ENCODE measurements at places on chromosomes 16 and 17. TPM values are rescaled to one million over a fixed set of nuclear protein-coding genes. Genes with fewer than 3 reads are reported as not detected.

Gene DOC2A
- total RNA-seq: not detected

GRCh38 chr17:61399131-61400065, at the start of gene TBX2:
TSS of gene TBX2 (plus strand) at chr17:61399843. CDS start at chr17:61400177, 334 bp downstream.
- peaks cover 4% of the 10 kb centered on the region for H3K27me3 ChIP-seq
- H3K27ac ChIP-seq: peak within 1 kb of the TSS; percentile 94
- peak within 1 kb of the TSS; percentile 83 for H3K4me3 ChIP-seq
- H3K36me3 ChIP-seq: peaks cover 15% of the 10 kb centered on the region
- no peaks in the 10 kb centered on the region for H3K4me1 ChIP-seq

DNA sequence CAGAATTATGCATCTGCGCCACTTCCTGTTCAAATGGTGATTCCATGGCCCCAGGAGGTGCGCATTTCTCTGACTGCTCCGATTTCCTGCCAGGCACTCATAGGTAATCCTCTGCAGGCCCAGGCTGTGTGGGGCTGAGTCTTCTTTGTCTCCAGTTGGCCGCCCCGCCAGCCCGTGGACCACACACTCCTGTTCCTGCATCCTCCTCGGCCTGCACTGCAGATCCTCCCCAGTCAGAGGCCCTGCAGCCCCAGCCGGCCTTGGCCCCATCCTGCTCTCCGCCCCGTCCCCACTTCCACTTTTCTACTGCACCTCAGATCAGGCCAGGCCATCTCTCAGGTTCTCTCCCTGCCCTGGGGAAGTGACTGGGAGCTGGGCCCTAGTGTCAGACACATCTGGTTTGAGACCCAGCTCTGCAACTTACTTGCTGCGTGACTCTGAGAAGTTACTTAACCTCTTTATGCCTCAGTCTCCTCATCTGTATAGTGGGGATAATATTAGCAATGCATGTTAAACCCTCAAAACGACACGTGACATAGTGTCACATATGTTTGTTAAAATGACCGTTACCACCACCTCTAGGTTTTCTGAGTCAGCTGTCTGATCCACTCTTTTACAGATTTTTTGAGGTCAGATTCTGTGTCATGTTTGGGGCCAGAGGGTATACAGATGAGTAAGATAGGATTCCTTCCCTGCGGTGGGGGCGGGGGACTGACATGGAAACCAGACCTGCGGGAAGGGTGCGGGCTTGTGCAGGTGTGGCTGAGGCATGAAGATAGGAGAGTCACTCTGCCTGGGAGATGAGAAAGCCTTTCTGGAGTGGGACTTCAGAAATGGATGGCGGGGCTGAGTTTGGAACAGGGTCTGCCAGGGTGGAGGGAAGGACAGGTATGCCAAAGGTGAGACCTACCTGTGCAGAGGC, 12.8 kb downstream of the RAB11FIP4 start:
- no peaks in the 10 kb centered on the region for H3K36me3 ChIP-seq
- H3K27ac ChIP-seq: no peak overlapping the region
- H3K4me1 ChIP-seq: no peaks in the 10 kb centered on the region
- DNase-seq: peak; percentile 59
- no peak overlapping the region for H3K4me3 ChIP-seq

DNA sequence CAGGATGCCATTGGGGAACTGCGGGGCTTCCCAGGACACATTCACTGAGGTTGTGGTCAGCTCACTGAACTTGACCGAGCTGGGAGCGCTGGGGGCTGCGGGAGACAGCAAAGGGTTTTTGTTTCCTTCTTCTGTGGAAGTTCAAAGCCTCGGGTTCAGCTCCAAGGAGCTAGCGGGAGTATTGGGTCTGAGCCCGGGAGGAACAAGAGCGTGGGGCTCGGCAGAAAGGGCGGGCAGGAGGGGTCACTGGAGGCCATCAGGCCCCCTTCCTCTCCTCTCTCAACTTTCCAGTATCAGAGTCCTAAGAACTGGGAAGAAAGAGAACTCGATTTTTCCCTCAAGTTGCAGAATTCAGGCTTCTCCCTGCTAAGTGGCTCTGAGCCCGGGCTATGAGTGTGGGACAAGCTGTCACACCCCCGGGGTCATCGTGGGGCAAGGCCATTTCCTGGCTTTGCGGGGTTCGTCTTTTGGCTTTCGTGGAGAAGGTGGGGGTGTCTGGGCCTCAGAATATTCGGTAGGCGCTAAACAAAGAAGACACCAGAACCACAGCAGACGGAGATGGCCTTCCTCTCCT, 53.6 kb upstream of the CDC42EP4 start:
- no peaks in the 10 kb centered on the region for H3K4me1 ChIP-seq
- H3K36me3 ChIP-seq: no peaks in the 10 kb centered on the region
- H3K4me3 ChIP-seq: no peak overlapping the region
- H3K27me3 ChIP-seq: no peaks in the 10 kb centered on the region

Gene SLC6A4
- 0.85 TPM for total RNA-seq

Gene OR2C1
- not detected for total RNA-seq

- H3K27ac ChIP-seq: peak overlapping the region; percentile 26
- H3K36me3 ChIP-seq: no peaks in the 10 kb centered on the region
- H3K27me3 ChIP-seq: no peaks in the 10 kb centered on the region
- no peaks in the 10 kb centered on the region for H3K4me1 ChIP-seq
Measured at GRCh38 chr17:78645421-78646295, 68.5 kb upstream of the DNAH17 start.

- no peak overlapping the region for H3K27ac ChIP-seq
- H3K27me3 ChIP-seq: peaks cover 13% of the 10 kb centered on the region
- no peaks in the 10 kb centered on the region for H3K36me3 ChIP-seq
- peaks cover 7% of the 10 kb centered on the region for H3K4me1 ChIP-seq
Measured at GRCh38 chr17:32269377-32269776, 3.7 kb downstream of the RHBDL3 start.

Gene ATP1B2
- 0.11 TPM for total RNA-seq

GRCh38 chr16:68781784-68782183, 44.7 kb downstream of the CDH1 start:
- no peak overlapping the region for H3K27ac ChIP-seq
- no peaks in the 10 kb centered on the region for H3K27me3 ChIP-seq
- H3K4me1 ChIP-seq: no peaks in the 10 kb centered on the region
- no peak for DNase-seq

Gene MVP
- 244 TPM for total RNA-seq

DNA sequence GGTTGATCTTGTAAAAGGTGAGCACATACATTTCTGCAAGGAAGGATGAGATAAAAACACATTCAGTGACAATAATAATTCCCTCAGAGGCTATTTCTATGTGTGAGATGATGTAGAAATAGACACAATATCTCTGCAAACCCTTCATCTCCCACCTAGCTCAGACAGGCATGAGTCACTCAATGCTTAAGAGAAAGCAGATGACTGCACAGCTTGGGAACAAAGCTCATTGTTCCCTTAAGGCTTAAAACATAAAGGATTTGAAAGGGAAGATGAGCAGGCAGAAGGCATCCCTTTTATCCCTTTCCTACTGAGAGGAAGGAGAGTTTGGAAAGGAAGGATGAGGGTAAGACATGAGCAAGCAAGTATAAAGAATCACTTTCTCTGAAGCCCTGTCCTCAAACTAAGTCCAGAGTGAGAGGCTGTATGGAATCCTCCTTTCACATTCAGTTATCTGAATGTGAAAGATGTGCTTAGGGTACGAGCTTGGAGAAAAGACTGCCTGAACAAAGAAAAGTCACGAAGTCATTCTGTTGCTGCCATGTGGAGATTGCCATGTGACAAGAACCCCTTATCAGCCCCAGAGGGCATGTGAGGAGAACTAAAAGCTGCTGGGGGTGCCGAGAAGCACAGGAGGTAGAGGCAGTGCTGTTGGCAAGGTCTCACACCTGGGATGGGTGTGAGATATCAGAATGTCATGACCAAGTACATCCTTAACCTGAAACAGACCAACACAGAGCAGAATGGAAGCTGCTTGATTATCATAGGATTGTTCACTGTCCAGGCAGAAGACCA, 58.2 kb downstream of the CNTNAP4 start:
- DNase-seq: no peak
- H3K4me1 ChIP-seq: no peaks in the 10 kb centered on the region
- H3K4me3 ChIP-seq: no peak overlapping the region
- no peak overlapping the region for H3K27ac ChIP-seq
- H3K36me3 ChIP-seq: no peaks in the 10 kb centered on the region

- no peaks in the 10 kb centered on the region for H3K27me3 ChIP-seq
- DNase-seq: no peak
- no peak overlapping the region for H3K4me3 ChIP-seq
- H3K36me3 ChIP-seq: no peaks in the 10 kb centered on the region
Measured at GRCh38 chr17:61715348-61715747, 124.3 kb upstream of the NACA2 start.

Gene MEOX1
- total RNA-seq: 17.8 TPM

Gene MRPS7
- total RNA-seq: 24.1 TPM

DNA sequence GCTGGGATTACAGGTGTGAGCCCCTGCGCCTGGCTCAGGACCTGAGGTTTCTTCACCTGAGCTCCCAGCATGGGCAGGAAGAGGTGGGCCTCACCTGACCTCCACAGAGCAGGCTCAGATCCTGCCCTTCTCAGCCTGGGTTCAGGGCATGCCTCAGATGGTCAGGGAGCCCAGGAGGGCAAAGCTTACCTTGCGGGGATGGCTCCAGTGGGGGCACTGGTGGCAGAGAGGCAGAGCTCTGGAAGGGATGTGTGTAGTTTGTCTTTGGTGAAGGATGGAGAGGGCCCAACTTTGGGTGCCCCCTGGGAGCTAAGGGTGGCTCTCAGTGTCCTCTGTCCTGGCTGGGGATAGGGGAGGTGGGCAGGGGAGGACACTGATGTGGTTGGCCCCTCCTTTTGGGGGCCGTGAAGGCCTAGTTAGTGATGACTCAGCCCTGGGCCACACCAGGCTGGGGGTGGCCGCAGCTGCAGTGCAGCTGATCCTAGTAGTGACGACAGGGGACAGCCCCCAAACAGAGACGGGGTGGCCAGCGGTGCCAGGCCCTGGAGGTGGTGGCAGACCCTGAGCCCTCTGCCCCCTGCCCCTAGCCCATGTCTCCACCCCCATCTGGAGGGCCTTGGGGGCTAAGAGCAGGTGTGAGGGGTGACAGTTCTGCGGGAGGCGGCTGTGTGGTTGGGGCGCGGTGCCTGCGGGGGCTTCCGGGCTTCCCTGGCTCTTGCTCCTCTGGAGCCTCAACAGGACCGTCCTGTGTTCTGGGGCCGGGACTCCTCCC, 5.8 kb downstream of the NHERF2 start:
- H3K4me1 ChIP-seq: peaks cover 25% of the 10 kb centered on the region
- no peak overlapping the region for H3K4me3 ChIP-seq
- DNase-seq: no peak

GRCh38 chr17:30389756-30390300, 11.1 kb downstream of the CPD start:
- no peak for DNase-seq
- H3K4me1 ChIP-seq: no peaks in the 10 kb centered on the region
- H3K27ac ChIP-seq: no peak overlapping the region
- H3K27me3 ChIP-seq: no peaks in the 10 kb centered on the region

Gene PCYT2
- 81.1 TPM for total RNA-seq

GRCh38 chr17:34620458-34620857, 41.1 kb downstream of the TMEM132E start:
- no peak overlapping the region for H3K4me3 ChIP-seq
- H3K27me3 ChIP-seq: no peaks in the 10 kb centered on the region
- H3K27ac ChIP-seq: no peak overlapping the region
- H3K4me1 ChIP-seq: no peaks in the 10 kb centered on the region
- DNase-seq: no peak
- no peaks in the 10 kb centered on the region for H3K36me3 ChIP-seq

- no peak overlapping the region for H3K27ac ChIP-seq
- no peak for DNase-seq
- H3K27me3 ChIP-seq: no peaks in the 10 kb centered on the region
- H3K4me1 ChIP-seq: no peaks in the 10 kb centered on the region
- no peaks in the 10 kb centered on the region for H3K36me3 ChIP-seq
Measured at GRCh38 chr16:55543472-55543871, 23.0 kb upstream of the CAPNS2 start.

Gene OTOP3
- total RNA-seq: not detected

GRCh38 chr17:11550431-11550830, 47.8 kb upstream of the DNAH9 start:
- H3K27me3 ChIP-seq: no peaks in the 10 kb centered on the region

Gene TEKT1
- not detected for total RNA-seq

DNA sequence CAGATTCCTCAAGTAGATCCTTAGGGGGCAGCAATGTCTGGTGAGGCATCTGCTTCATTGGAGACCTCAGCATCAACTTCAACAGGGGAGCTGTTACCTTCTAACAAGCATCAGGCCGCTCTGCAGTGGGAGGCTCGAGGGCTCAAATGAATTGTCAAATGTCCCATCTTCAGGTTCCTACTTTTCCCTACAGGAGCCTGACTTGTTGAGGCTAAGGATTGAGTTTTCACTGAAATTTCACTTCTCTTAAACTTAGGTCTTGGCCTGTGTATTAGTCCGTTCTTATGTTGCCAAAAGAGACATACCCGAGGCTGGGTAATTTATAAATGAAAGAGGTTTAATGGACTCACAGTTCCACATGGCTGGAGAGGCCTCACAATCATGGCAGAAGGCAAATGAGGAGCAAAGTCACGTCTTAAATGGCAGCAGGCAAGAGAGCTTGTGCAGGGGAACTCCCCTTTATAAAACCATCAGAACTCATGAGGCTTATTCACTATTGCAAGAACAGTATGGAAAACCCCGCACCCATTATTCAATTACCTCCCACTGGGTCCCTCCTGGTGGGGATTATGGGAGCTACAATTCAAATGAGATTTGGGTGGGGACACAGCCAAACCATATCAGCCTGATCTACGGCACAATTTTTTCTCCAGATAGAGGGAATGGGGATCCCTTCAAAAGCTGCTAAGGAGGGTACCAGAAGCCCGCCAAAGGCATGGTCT, 5.1 kb upstream of the CD300LD start:
- H3K27ac ChIP-seq: no peak overlapping the region
- DNase-seq: no peak
- no peaks in the 10 kb centered on the region for H3K4me1 ChIP-seq
- H3K36me3 ChIP-seq: no peaks in the 10 kb centered on the region
- no peaks in the 10 kb centered on the region for H3K27me3 ChIP-seq

GRCh38 chr17:48100591-48101011, 677 bp downstream of the CBX1 start:
- DNase-seq: peak; percentile 79
- H3K27me3 ChIP-seq: no peaks in the 10 kb centered on the region
- peak overlapping the region; percentile 88 for H3K4me3 ChIP-seq
- H3K27ac ChIP-seq: peak overlapping the region; percentile 96

- peak overlapping the region; percentile 27 for H3K27ac ChIP-seq
- no peaks in the 10 kb centered on the region for H3K36me3 ChIP-seq
- H3K4me1 ChIP-seq: peaks cover 2% of the 10 kb centered on the region
- no peak for DNase-seq
- no peaks in the 10 kb centered on the region for H3K27me3 ChIP-seq
Measured at GRCh38 chr17:69912805-69913204, 162.2 kb upstream of the KCNJ16 start.

Gene TP53TG3B
- not detected for total RNA-seq

GRCh38 chr16:86193528-86194193, 294.7 kb downstream of the IRF8 start:
- no peak for DNase-seq
- H3K36me3 ChIP-seq: no peaks in the 10 kb centered on the region
- H3K4me3 ChIP-seq: no peak overlapping the region
- no peak overlapping the region for H3K27ac ChIP-seq
- peaks cover 3% of the 10 kb centered on the region for H3K27me3 ChIP-seq

Gene CCL17
- total RNA-seq: not detected

Gene ATP2A1
- total RNA-seq: not detected

- no peak overlapping the region for H3K4me3 ChIP-seq
- H3K27ac ChIP-seq: no peak overlapping the region
- no peaks in the 10 kb centered on the region for H3K27me3 ChIP-seq
- no peaks in the 10 kb centered on the region for H3K4me1 ChIP-seq
- H3K36me3 ChIP-seq: no peaks in the 10 kb centered on the region
Measured at GRCh38 chr16:90001761-90002503, 17.3 kb downstream of the DBNDD1 start.

- H3K4me1 ChIP-seq: no peaks in the 10 kb centered on the region
- no peak overlapping the region for H3K27ac ChIP-seq
- no peaks in the 10 kb centered on the region for H3K36me3 ChIP-seq
- DNase-seq: no peak
- H3K4me3 ChIP-seq: no peak overlapping the region
- no peaks in the 10 kb centered on the region for H3K27me3 ChIP-seq
Measured at GRCh38 chr16:83516931-83517330, 290.8 kb upstream of the HSBP1 start.

Gene CDC6
- 1.2 TPM for total RNA-seq

Gene RNF151
- not detected for total RNA-seq
